ENCODE measurements at places on chromosomes 7 and 10.

- no peak for DNase-seq
These were observed 54.5 kb downstream of the ELAPOR2 start for GRCh38 chr7:87004956-87005355.

- no peak for DNase-seq
These were observed 28.0 kb downstream of the CHST12 start for GRCh38 chr7:2431260-2431867.

DNA sequence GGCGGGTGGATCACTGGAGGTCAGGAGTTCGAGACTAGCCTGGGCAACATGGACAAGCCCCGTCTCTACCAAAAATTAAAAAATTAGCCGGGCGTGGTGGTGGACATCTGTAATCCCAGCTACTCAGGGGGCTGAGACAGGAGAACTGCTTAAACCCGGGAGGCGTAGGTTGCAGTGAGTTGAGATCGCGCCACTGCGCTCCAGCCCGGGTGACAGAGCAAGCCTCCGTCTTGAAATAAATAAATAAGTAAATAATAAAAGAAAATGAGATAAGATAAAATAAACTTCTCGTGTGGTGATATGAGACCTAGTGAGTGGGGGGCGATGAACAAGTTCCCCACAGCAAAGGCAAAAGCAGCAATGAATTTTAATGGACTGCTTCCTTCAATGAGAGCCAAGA, 33.6 kb upstream of the LMTK2 start:
- DNase-seq, result no peak

GRCh38 chr7:96901822-96902445, 103.4 kb upstream of the DLX6 start:
- no peak for DNase-seq

- DNase-seq, result no peak
These were observed 52.7 kb upstream of the ELN start for GRCh38 chr7:73974948-73975926.

GRCh38 chr7:128271942-128272481, 30.9 kb downstream of the LEP start:
- DNase-seq, result no peak

DNA sequence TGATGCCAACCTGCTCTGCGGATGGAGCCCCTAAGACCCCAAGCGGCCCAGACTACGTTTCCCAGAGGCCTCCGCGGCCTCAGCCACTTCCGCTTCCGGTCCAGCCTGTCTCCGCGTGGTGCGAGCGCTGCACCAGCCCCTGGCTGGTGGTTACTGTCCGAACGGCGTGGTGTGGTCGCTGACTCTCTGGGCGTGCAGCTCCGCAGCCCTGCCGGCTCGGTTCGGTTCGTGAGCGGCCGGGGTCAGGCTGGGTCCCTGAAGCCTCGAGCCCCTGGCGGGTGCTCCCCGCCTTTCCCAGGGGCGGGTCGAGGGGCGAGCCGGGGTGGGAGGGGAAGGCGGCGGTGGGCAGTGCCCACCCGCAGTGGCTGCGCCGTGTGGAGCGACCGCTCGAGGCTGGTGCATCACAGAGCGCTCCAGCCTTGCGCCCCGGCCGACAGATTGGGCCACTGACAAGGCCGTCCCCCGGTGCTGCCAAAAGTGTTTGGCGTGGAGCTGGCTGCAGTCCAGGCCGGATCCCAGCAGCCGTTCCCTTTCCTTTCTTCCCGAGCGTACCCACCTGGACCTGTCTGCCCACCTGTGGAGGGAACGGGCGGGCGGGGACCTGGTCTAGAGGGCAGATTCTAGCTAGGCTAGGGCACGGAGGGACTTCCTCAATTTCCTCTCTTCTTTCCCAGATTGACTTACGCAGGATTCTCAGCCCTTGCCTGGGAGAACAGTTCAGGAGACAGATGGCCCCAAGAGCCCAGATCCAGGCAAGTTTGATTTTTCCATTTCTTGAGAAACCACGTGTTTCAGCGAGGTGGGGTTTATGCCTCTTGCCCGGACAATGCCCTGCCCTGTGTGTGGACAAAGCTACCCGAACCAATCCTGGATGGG, at the start of gene ZNF485:
Gene ZNF485 (plus strand): TSS at position 116 of the 876 bp plus-strand sequence. CDS start 613 bp downstream, at position 729.
- DNase-seq, result peak; percentile 63

- DNase-seq, result no peak
These were observed 2.4 kb downstream of the ZMIZ2 start for GRCh38 chr7:44750921-44751571.

- DNase-seq, result no peak
These were observed 86.4 kb downstream of the TAX1BP1 start for GRCh38 chr7:27826357-27826756.

Data from caudate nucleus (tissue), 63 donors.